ENCODE measurements at places on chromosomes 12 and 14.

GRCh38 chr12:7128681-7129286 is at the start of gene RBP5:
Gene RBP5 (minus strand): TSS chr12:7128889. CDS start chr12:7128775, 114 bp downstream.
- no peak for DNase-seq

GRCh38 chr12:80862531-80862930 is 75.2 kb downstream of the LIN7A start:
- no peak for DNase-seq

- no peak for DNase-seq
These were observed 156.6 kb downstream of the TGFB3 start for GRCh38 chr14:75825147-75825592.

- no peak for DNase-seq
These were observed 9.7 kb downstream of the MLEC start for GRCh38 chr12:120696626-120697025.

- DNase-seq: no peak
These were observed 216.2 kb upstream of the PDZRN4 start for GRCh38 chr12:40971911-40972310.

DNA sequence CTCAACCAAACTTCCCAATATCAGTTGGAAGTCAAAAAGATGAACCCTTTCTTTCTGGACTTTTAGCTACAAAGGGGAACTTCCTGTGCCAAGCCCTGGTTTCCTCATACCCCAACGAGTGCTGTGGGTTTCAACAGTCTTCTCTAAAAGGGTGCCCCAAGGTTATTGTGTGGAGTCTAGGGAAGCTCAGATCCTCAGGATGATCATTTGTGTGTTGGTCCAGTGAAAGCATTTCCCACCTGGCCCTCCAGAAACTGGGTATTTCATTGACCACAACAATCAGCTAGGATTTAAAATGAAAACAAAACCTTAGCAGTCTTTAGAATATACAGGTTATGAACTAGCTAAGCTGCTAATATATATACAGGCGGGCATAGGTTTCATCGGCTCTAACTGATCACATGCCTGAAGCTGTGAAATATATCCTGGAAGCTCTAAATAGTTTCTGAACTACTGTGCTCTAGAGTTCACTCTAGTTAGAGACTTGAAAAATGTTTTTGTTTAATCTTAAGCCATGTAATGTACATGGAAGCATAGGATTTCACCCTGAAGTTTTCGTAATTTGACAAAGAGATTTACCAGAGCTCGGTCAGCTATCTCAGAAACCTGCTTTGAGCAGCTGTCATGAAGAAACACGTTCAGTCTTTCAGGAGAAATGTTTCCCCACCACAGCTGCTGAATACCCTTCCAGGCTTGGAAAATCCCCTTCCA is 29.6 kb downstream of the P2RX4 start:
- DNase-seq: peak; percentile 66

DNA sequence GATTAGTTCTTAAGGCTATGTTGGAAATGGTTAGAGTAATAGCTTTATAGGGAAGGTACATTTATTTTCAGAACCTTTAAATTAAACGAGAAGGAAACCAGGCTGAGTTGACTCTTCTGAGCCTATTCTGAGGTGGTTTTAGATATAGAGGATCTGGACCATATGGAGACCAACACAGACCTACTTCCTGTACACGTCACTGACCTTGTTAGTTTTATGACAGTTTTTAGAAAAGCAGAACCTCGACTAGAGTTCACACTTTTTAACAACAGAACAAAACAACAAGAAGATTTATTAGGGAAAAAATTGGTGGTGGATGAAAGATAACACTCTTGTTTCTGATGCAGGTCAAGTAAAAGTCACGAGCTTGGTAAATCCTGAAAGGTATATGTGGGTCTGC is 107.1 kb downstream of the NPAS3 start:
- DNase-seq: peak; percentile 39

GRCh38 chr14:41022932-41023331 is 583.7 kb upstream of the LRFN5 start:
- no peak for DNase-seq

DNA sequence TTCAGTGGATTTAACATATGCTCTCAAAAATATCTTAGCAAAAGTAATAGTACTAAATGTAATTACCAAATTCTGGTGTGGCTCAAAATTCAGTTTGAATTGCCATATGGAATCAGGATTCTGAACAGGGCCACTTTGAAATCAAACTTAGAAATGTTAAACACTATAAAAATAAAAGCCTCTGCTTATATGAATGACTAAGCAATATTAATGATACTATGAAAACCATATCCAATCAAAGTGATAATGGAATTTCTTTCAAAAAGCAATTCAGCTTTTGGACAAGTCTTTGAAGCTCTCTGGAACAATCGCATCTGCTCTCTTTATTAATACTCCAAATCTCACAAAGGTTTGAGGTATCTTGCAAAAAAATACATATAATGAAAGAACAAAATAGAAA is 51.6 kb downstream of the ERGIC2 start:
- no peak for DNase-seq

- no peak for DNase-seq
These were observed 222.9 kb upstream of the DDHD1 start for GRCh38 chr14:53376064-53376463.

Measured in KG1 (cell line).